ENCODE measurements at places on chromosomes 6 and 20.

GRCh38 chr6:21842875-21843645 is 249.5 kb downstream of the SOX4 start:
- no peak for DNase-seq

DNA sequence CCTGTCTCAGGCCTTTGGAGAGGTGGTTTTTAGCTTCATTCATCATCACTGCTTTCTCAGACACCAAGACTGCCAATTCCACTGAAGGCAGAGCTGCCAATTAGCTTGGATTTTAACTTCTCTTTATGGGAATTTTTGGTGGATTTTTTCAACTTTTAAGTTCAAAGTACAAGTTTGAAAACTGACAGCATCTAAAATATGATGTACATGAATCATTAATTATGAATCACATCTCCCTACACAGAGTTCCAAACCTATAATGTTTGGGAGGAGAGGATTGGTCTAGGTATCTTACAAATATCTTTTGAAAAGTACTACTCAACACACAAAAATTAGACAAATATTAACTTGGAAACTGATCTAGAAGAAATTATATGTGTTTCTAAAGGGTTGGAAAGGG is 25.5 kb downstream of the CNKSR3 start:
- DNase-seq, result no peak

- DNase-seq, result no peak
Observed at GRCh38 chr6:55034752-55035151, 139.6 kb upstream of the HCRTR2 start.

DNA sequence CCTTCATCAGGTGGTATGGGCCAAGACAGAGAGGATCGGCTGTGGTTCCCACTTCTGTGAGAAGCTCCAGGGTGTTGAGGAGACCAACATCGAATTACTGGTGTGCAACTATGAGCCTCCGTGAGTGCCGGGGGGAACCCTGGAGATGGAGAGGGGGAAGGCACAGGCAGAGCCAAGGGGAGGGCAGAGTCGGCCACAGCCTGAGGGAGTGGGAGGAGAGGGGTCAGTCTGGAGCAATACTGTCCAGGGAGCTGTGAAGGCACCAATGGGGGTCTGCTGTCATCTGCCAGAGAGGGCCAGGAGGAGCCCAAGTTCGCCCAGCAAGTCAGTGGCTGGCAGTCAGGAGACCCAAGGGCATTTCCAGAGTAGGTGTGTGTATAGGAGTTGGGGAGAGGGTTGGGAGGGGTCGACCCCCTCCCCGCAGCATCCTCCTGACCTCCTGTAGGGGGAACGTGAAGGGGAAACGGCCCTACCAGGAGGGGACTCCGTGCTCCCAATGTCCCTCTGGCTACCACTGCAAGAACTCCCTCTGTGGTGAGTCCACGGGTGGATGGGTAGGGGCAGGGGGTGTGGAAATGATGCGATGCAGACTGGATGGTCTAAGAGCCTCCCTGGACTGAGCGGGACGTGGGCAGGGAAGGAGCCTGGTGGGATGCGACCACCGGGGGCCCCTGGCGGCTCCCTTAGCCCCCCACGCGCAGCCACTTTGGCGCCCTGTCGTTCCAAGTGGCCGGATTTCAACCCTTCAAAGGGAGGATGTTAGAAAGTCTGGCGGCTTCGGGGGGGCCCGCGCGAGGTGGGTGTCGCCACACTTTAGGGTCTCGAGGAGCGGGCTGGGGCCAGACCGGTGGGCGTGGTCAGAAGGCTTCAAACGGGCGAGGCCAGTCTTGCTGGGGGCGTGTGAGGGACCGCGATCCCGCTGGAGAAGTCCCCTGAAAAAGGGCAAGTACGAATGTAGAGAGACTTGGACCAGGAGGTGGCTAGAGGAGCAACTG is 7.2 kb downstream of the PI16 start:
- no peak for DNase-seq

DNA sequence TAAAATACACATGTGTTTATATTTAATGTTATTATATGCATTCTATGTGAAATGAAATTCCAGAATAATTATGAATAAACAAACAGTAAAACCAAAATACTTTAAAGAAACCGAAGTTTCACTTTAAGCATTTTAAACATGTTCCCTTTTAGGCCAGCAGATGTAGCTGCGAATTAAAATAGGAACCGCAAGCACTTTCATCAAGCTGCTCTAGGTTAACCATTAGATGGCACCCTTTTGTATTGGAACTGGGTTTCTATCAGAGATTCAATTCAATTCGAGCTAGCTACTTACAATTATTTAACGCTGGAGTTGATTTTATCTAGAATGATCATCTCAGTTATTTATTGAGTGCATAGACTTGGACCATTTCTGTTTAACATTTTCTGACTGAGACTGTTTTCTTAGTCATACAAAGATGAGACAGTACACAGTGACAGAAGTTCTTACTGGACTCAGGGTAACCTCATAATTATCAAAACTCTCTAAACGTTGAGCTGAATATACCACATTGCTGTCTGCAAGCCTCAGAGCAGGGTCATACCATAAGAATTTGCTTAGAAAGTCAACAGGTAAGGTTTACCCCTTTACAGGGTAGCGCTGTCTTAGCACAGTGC is 8.5 kb downstream of the TMEM242 start:
- DNase-seq, result no peak

DNA sequence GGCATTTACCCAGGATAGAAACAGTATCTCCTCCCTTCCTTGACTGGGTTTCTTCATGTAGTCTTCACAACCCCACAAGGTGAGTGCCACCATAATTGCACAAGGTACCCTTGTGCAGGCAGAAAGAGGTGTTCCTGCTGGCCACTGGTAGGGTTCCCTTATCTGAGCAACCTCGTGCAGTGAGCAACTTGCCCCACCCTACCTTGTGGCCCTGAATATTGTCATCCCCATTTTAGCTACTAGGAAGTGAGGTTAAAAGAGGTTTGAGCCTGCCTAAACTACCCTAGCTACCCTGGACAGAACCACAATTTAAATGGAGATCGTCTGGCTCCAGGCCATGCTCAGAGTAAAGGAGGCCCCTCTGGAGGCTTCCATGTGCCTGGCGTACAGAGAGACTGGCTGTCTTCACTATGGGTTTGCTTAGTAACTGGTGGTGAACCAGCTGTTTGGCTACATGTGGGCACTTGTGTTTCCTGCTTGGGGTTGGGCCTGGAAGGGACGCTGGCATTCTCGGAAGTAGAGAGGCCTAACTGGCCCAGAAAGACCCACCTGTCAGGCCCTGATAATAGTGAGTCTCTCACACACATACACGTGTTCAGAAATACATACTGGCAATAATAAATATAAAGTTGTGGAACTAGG is 148.8 kb downstream of the LRFN2 start:
- DNase-seq, result no peak

Measured in DMS79 (cell line).